ENCODE measurements at places on chromosomes 1 and 21. TPM values are rescaled to one million over a fixed set of nuclear protein-coding genes. Genes with fewer than 3 reads are reported as not detected.

DNA sequence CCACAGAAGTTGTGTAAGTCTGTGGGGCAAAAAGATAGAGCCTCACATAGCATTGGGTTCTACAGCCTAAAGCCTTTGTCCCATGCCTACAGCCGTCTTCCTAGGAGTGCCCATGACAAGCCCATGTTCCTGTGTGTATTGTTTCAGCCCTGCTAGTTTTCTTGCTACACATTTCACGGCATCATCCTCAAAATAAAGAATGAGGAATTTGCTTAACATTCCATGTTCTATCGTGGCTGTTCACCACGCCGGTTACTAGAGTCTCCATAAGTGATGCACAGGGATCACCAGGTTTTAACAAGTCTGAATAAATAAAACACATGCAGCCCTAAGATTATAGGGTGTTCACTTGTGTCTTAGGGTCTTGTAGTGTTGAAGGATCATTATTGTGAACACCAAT lies 87.4 kb upstream of the NGF start:
- peaks cover 64% of the 10 kb centered on the region for H3K4me1 ChIP-seq
- no peaks in the 10 kb centered on the region for H3K36me3 ChIP-seq
- no peak overlapping the region for H3K4me3 ChIP-seq
- no peak for DNase-seq

- no peaks in the 10 kb centered on the region for H3K36me3 ChIP-seq
- peak; percentile 92 for DNase-seq
- H3K27ac ChIP-seq, result no peak overlapping the region
- peaks cover 6% of the 10 kb centered on the region for H3K27me3 ChIP-seq
- H3K4me3 ChIP-seq, result no peak overlapping the region
- H3K4me1 ChIP-seq, result peaks cover 55% of the 10 kb centered on the region
These were observed 27.0 kb downstream of the SERTAD4 start for GRCh38 chr1:210259561-210259960.

VWA5B1 gene
- total RNA-seq, result not detected

DNA sequence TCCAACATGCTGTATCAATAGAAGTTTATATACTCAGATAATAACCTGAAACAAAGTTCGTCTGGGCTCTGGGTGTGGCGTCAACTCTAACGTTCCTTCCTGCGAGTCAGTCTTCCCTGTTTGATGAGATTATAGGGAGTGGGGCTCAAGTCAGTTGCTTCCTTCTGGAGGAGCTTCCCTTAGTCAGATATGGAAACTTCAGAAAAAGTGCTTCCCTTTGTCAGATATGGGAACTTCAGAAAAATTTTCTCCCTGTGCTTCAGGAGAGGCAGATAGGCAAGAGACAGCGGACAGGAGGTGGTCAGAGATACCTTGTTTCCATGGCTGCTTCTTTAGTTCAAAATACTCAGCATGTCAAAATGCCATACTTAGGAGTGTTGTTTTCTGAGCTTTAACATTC lies 51.1 kb upstream of the PRDX6 start:
- H3K36me3 ChIP-seq, result no peaks in the 10 kb centered on the region
- no peak overlapping the region for H3K4me3 ChIP-seq
- H3K4me1 ChIP-seq, result peaks cover 32% of the 10 kb centered on the region
- no peak overlapping the region for H3K27ac ChIP-seq

GRCh38 chr1:62311473-62311943 lies 7.7 kb downstream of the KANK4 start:
- H3K4me1 ChIP-seq, result no peaks in the 10 kb centered on the region
- no peak overlapping the region for H3K4me3 ChIP-seq
- no peak overlapping the region for H3K27ac ChIP-seq

- peaks cover 9% of the 10 kb centered on the region for H3K27me3 ChIP-seq
- H3K4me1 ChIP-seq, result no peaks in the 10 kb centered on the region
- H3K4me3 ChIP-seq, result no peak overlapping the region
- no peak overlapping the region for H3K27ac ChIP-seq
These were observed 48.7 kb upstream of the KIRREL1 start for GRCh38 chr1:157944663-157945280.

AMPD1 gene
- not detected for total RNA-seq

CELA2B gene
- total RNA-seq, result not detected

DNA sequence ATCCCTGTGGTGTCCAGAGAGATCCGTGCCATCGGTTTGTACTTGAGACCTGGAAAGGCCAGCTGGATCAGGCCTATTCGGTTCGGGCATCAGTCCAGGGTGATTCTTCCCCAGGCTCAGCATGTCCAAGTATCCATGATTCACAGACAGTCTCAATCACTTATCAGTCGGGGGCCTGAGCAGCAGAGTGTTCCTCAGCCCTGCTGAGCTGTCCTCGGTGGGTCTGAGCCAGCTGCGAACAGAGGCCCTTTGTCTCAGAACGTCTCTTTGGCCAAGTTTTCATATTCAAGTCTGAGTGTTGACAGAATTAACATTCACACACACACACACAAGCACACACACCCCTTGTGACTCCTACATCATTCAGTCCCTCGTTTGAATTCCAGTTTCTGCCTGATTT lies 33.4 kb upstream of the OSBPL9 start:
- no peaks in the 10 kb centered on the region for H3K36me3 ChIP-seq
- H3K4me1 ChIP-seq, result peaks cover 8% of the 10 kb centered on the region
- H3K27ac ChIP-seq, result no peak overlapping the region
- H3K4me3 ChIP-seq, result no peak overlapping the region
- peak; percentile 93 for DNase-seq
- no peaks in the 10 kb centered on the region for H3K27me3 ChIP-seq

DNA sequence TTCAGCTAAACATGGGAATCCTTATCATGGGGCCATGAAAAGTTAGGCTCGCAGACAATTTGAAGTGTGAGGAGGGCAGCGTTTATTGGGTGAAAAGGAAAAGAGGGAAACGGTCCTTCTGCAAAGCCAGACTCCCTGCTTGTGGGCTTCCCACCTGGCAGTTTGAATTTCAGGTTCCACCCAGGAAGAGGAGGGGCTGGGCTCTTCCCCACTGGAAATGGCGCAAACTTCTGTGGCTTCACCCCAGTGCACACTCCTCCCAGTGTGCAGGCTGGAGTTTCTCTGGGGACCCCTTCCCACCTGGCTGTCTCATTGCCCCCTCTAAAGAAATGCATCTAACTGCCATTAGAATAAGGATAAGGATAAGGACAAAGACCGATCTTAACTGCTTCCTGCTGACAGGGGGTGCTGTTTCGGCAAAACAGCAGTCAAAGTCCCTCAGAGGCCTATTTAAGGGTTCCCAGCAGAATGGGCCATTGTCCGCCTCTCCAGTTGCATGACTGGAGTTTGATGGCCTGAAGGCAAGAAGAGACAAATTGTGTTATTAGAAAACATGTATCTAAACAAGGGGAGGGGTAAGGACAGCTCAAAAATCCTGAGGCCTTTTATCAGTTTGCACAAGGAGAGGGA lies 20.4 kb downstream of the AIM2 start:
- H3K36me3 ChIP-seq, result peaks cover 43% of the 10 kb centered on the region
- H3K27me3 ChIP-seq, result no peaks in the 10 kb centered on the region
- no peak for DNase-seq

DIO1 gene
- not detected for total RNA-seq

DNA sequence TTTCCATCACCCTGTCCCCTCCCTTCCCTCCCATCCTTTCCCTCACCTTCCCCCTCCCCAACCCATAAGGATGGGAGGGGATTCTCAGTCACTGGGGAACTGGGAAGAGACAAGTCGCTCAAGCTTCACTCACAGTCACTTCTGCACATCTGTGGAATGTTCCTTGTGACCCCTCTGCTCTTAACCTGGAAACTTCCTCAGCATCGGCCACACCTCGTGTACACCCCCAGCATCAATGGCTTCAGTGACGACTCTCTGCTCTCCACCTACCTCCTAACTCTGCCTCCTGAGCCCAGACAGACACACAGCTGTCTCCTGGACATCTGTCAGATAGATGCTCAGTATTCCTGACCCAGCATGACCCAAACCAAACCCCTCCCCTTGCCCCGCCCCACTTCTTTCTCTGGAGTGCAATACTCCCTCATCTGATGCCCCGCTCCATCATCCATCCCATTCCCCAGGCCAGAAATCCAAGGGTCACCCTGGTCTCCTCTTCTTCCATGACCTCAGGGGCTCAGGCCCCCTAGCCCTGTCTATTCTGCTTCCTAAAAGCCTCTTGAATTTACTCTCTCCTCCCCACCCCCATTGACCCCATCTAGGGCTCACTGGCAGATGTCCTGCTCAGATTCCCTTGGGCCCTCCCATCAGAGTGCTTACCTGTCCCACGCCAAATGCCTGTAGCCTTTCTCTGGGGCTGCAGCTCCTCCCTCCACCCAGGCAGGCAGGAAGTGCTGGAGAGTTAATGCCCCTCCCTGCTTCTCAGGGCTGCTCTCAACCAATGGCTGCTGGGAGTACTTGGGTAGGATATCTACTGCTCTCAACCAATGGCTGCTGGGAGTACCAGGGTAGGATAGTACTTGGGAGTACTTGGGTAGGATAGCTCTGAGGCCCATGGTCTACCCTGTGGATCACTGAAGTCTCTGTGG lies 83.1 kb upstream of the CSF3R start:
- DNase-seq, result no peak
- H3K4me1 ChIP-seq, result no peaks in the 10 kb centered on the region
- no peak overlapping the region for H3K4me3 ChIP-seq
- no peak overlapping the region for H3K27ac ChIP-seq

DNA sequence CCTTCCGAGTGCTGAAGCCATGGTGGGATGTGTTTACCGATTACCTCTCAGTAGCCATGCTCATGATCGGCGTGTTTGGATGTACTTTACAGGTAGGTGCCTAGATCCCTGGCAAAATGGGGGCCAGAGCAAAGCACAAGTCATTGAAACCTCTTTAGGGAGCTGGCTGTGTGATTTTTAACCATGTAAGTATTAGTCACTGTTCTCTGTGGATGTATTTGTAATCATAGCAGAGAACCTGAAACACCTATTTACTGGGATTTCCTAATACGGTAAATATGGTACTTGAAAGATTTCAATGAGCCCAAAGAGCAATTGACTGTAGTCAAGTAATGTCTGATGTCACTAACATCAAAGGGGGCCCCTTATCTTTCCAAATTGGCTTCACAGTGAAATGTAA lies 53.6 kb downstream of the LRRC8C start:
- H3K36me3 ChIP-seq, result no peaks in the 10 kb centered on the region
- H3K27me3 ChIP-seq, result no peaks in the 10 kb centered on the region
- no peak overlapping the region for H3K4me3 ChIP-seq
- no peaks in the 10 kb centered on the region for H3K4me1 ChIP-seq
- DNase-seq, result no peak

CDC20 gene
- total RNA-seq, result 5.3 TPM

DNA sequence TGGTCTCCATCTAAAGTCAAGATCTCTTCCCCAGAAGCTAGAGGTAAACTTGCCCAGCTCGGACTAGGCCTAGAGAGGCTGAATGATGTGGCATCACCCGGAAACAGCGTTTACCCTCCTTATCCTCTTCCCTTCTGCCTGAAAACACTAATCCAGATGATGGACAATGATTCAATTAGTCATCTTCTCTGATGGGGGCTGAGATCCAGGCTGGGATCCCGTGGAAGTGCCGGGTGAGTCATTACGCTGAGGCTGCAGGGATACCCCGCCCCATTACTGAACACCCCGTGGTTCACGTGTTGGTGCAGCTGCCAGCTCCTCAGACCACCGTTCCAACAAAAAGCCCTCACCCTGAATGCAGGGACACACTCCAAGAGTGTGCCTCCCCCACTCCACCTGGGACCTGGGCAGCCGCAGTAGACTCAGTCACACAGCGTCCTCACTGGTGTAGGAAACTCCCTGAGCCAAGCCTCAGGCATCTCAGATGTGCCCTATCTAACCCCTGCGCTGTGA lies 2.0 kb downstream of the S100A6 start:
- peaks cover 35% of the 10 kb centered on the region for H3K4me1 ChIP-seq
- peaks cover 4% of the 10 kb centered on the region for H3K36me3 ChIP-seq
- peak overlapping the region; percentile 85 for H3K4me3 ChIP-seq
- peak; percentile 99 for DNase-seq
- H3K27ac ChIP-seq, result peak overlapping the region; percentile 94

MASP2 gene
- not detected for total RNA-seq

RORC gene
- not detected for total RNA-seq

DNA sequence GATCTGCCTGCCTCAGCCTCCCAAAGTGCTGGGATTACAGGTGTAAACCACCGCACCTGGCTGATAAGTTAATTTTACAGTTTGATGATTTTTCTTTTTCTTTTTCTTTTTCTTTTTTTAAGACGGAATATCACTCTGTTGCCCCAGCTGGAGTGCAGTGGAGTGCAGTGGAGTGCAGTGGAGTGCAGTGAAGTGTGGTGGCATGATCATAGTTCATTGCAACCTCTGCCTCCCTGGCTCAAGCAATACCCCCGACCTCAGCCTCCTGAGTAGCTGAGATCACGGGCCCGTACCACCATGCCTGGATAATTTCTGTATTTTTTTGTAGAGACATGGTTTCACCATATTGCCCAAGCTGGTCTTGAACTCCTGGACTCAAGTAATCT lies 84.4 kb upstream of the CXADR start:
- H3K27me3 ChIP-seq, result no peaks in the 10 kb centered on the region
- H3K27ac ChIP-seq, result no peak overlapping the region
- no peak for DNase-seq
- H3K4me1 ChIP-seq, result no peaks in the 10 kb centered on the region
- H3K4me3 ChIP-seq, result no peak overlapping the region
- H3K36me3 ChIP-seq, result no peaks in the 10 kb centered on the region

DNA sequence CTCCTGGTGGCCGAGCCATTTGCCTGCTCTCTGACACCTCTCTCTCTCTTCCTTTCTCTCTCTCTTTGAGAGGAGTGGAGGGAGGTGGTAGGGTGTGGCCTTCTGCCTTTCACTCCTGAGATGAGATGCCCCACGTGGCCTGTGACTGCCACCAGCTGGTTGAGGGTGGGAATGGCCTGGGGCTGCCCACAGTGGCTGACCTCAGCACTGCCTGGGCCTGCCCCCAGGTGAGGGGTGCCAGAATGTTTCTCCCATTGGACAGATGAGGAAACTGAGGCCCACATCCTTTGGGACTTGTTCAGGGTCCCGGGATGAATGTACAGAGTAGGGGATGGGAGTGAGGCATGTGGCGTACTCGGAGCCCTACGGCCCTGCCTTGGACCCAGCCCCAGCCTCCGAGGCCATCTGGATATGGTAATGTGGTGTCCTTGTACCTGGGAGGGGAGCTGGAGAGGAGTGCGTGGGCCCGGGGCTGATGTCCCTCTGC lies 12.7 kb upstream of the C1orf167 start:
- peak; percentile 63 for DNase-seq
- H3K27ac ChIP-seq, result no peak overlapping the region
- H3K4me3 ChIP-seq, result no peak overlapping the region
- H3K4me1 ChIP-seq, result no peaks in the 10 kb centered on the region
- peaks cover 24% of the 10 kb centered on the region for H3K36me3 ChIP-seq

ARHGAP29 gene
- 13.3 TPM for total RNA-seq

BATF3 gene
- total RNA-seq, result 0.59 TPM

- no peaks in the 10 kb centered on the region for H3K36me3 ChIP-seq
- no peaks in the 10 kb centered on the region for H3K27me3 ChIP-seq
- H3K4me3 ChIP-seq, result no peak overlapping the region
These were observed 45.7 kb downstream of the WNT9A start for GRCh38 chr1:227901906-227902640.
